ENCODE measurements at places on chromosomes 11 and 22.
A peak's percentile ranks its signal among the peaks of the same experiment; 100 is the strongest.

DNA sequence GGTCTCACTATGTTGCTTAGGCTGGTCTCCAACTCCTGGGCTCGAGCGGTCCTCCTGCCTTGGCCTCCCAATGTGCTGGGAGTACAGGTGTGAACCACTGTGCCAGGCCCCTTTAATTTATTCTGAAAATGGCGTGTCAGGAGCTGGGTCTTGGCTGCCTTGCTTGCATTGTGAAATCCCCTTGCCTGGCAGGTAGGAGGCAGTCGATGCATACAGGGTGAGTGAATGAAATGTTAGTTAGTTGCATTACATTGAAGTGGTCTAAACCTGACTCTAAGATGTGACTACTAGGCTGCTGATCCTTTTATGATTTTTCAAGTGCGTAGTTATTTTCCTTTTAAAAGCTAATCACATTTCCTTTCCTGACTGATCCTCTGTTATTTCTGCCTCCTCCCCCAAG, 42.9 kb downstream of the PARVB start:
- no peak for DNase-seq

GRCh38 chr11:67482275-67482826, 475 bp upstream of the AIP start:
- DNase-seq: no peak

- DNase-seq: no peak
Measured at GRCh38 chr22:46009730-46010129, 32.8 kb upstream of the WNT7B start.

- peak; percentile 17 for DNase-seq
Measured at GRCh38 chr11:9264316-9265210, 587 bp downstream of the DENND5A start.

DNA sequence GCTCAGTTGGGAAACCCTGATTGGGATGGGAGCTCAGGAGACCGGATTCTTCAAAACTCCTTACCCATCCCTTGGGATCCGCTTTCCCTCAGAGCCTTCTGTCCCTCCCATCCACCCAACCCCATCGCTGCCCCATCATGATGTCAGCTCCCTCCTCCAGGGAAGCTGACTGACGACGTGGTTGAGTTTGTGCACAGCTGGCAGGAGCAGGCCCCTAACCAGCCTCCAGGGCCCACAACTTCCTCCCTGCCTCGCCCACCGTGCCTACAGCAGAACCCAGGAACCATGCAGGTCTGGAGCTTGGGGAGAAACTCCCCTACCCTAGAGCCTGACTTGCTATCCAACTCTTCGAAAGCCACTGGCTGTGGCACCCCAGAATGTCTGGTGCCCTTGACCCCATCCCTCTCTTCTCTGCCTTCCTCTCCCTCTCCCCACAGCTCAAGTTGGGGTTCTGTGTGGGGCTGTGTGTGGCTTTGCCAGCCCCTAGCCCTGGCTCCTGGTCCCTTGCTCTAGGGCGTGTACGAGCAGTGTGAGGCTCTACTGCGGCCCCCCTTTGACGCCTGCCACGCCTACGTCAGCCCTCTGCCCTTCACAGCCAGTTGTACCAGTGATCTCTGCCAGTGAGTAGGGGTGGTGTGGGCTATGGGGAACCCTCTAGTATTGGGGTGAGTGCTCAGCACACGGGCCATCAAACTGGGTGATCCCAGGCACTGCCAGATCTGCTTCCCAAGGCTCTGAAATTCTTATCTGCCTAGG, 11.1 kb downstream of the OTOG start:
- DNase-seq: no peak

DNA sequence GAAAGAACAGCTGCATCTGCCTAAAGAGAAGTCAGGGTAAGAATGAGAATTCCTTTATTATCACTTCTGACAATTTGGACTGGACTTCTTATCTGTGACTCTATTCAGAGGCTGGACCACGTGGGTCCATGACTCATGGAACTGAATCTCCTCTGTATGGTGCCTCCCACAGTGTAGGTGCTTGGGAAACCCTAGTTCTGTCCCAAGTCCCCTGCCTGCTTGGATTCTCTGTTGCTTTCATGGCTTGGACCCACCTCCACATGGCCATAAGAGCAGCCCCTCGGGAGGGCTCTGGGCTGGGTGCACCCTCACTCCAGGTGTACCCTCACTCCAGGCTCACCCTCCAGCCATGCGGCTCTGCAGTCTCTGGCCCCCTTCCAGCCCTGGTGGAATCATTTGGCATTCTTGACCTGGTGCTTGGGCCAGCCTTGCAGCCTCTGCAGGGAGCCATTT, 153.4 kb downstream of the CACNA1I start:
- DNase-seq: no peak

DNA sequence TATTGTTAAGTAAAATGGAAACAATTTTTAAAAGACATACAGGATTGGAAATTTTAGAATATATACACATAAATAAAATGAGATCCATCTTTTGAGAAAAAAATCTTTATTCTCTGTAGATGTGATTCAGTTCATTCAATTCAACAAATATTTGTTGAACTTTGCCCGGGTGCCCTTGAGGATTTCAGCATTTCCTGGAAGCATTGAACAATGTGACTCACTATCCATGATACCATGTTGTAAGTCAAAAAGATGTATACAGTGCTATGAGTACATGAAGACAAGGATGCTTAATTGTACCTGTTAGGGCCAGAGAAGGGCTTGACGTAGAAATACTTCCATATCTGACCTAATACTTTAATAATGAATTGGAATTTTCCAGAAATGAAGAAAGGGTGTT, 353.7 kb downstream of the METTL15 start:
- no peak for DNase-seq

- peak; percentile 53 for DNase-seq
Measured at GRCh38 chr11:19903620-19904069, 191.0 kb downstream of the NAV2 start.

DNA sequence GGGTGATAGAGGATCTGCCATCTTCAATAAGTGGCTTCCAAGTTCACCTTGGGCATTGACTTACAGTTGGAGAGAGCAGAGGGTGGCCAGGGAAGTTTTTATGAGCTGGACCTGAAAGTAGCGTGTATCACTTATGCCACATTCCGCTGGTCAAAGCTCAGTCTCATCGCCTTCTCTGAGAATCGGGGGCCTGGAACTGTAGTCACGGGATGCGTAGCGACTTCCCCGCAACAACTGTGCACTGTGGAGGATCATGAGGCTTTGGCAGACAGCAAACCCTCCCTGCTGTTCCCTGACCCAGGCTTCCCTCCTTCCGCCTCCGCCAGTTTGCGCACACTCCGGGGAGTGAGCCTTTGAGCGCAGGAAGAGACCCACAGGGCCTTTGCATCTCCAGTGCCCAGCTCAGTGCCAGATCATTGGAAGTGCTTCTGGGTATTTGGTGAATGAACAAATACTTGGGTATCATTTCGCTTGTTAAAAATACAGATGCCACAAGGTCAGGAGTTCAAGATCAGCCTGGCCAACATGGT, 95.5 kb downstream of the CEP164 start:
- DNase-seq: no peak

GRCh38 chr11:36492724-36493304, 17.3 kb downstream of the TRAF6 start:
- peak; percentile 46 for DNase-seq

GRCh38 chr22:37818409-37819104, 4.6 kb upstream of the GALR3 start:
- DNase-seq: peak; percentile 80

GRCh38 chr11:33448461-33449130, 191.4 kb downstream of the HIPK3 start:
- no peak for DNase-seq

DNA sequence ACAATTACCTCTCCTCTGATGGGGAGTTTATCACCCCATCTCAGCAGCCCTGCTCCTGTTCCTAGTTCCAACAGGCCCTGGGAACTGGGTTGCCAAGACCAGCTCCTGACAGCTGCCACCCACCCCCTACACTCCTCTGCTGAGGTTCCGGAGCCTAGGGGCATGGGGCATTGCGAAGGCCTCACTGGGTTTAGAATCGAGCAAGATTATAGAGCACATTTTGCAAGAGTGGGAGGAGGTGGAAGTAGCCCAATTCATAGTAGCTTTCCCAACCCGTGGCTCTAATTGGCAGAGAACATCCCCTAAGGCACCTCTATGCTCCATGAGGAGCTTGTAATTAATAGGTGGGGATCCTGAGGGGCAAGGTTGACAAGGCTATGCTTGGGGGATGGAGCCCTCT, 23.0 kb downstream of the MYEOV start:
- no peak for DNase-seq

GRCh38 chr22:25137577-25138525, 61.8 kb upstream of the CRYBB3 start:
- DNase-seq: no peak

- DNase-seq: no peak
Measured at GRCh38 chr11:118896472-118896913, 12.8 kb downstream of the CXCR5 start.

GRCh38 chr11:2086239-2087040, 52.7 kb downstream of the IGF2 start:
- no peak for DNase-seq

- DNase-seq: no peak
Measured at GRCh38 chr11:39205236-39205995, 2254.0 kb downstream of the LRRC4C start.

DNA sequence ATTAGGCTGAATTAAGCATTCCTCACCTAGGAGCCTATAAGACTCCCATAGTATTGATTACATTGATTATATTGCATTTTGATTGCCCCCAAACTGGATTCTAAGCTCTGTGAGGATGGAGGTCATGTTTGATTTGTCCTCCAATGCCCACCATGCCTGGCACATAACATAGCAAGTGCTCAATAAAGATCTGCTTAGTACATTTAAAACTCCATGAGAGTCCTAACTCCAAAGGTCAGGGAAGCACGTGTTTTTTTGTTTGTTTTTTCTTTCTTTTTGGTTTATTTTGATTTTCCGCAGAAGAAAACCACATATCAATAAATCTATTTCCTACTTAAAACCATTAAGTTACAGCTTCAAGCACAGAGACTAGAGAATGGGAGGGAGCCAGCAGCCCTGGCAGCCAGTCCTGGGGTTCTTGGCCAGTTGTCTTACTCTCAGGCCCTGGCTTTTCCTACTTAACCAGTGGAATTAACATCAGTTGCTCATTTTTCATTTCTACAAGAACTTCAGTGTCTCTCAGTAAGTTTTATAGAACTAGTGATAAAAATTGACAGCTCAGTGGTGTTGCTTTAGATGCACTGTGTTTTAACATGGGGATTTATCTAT, 429.9 kb upstream of the CCDC90B start:
- DNase-seq: no peak

- no peak for DNase-seq
Measured at GRCh38 chr11:12079726-12080556, 30.4 kb upstream of the MICAL2 start.

GRCh38 chr11:32891657-32892354, 805 bp upstream of the QSER1 start:
- no peak for DNase-seq

GRCh38 chr11:19244621-19245020, 3.9 kb upstream of the E2F8 start:
- DNase-seq: no peak

GRCh38 chr11:130722401-130722800, 193.9 kb downstream of the SNX19 start:
- DNase-seq: no peak

DNA sequence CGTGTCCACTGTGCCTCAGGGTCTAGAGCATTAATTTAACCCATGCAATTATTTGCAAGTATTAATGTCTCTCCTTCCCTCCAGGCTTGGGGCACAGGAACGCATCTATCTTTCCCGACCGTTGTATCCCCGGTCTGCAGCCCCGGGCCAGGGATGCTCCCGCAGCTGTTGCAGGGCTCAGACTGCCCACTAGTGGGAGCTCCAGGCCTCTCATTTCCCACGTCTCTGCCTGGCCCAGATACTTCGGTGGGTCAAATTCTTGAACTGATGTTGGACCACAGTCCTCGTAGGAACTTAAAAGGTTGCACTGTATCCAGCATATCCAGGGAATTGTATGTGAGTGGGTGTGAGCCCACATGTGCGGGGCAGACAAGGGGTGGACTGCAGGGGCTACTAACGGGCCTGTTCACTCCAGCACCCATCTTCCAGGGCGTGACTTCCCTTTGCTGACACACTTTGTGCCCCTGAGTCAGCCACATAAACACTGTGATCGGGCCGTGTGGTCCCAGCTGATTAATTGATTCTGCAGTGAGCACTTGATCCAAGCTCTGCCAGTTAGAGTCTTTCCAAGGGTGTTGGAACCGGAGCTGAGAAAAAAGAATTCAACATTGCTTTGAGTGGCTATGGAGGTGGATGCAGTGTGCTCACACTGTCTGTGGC, 451.3 kb downstream of the TBC1D22A start:
- DNase-seq: peak; percentile 59

DNA sequence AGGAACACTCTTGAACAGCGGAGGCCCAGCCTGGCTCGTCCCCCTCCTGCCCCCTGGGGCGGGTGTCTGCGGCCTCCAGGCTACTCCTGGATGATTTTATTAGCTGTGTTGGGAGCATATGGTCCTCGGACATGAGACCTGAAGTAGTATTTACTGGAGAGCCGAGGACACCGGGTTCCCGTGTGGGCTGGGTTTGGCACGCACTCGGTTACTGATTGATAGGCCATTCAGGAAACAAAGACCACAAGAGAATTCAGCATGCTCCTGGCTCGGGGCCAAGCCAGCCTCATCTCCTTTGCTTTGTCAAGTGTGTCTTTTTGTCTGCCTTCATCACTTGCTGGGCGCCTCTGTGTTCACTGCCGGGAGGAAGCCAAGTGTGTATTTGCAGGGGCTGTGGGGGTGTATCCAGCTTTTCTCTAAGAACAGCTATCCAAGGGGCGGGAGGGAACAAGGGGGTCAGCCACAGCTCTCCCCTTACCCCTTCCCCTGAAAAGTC, 9.7 kb downstream of the FXYD2 start:
- DNase-seq: peak; percentile 86
